Activated naive CD4-positive, alpha-beta T cell treated with anti-CD3 and anti-CD28 coated beads for 36 hours (primary cell): ENCODE measurements at places on chromosomes 13 and 19.

- no peaks in the 10 kb centered on the region for H3K27me3 ChIP-seq
- H3K27ac ChIP-seq: peak overlapping the region; percentile 98
- H3K36me3 ChIP-seq: peaks cover 15% of the 10 kb centered on the region
- DNase-seq: no peak
- peaks cover 35% of the 10 kb centered on the region for H3K4me1 ChIP-seq
Observed at GRCh38 chr13:19634256-19634740, 839 bp downstream of the MPHOSPH8 start.

DNA sequence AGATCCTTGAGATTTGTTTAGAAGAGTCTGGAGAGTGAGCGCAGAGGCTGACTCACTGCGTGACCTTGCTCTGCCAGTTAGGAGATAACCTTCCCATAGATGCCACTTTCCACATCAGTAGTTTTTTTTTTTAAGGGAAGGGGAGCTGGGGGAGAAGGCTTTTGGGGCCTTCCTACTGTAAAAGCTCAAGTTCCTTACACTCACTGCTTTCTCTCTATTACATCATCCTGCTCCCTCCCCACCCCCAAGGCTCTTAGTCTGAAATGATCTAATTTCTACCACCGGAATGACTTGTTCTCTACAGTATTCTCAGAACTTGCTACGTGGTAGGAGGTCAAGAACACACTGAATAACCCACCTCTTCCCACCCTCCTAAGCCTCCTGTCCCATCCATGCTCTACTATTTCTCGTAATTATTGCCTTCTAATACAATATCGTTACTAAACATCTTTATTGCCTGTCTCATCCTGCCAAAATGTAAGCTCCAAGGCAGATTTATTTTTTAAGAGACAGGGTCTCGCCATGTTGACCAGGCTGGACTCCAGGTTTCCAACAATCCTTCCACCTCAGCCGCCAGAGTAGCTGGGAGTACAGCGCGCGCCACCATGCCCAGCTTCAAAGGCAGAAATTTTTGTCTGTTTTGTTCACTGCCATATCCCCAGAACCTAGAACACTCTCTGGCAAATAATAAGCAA, 1.2 kb downstream of the LONP1 start:
- H3K36me3 ChIP-seq: peaks cover 33% of the 10 kb centered on the region
- no peaks in the 10 kb centered on the region for H3K27me3 ChIP-seq
- peak; percentile 87 for DNase-seq
- peaks cover 33% of the 10 kb centered on the region for H3K4me1 ChIP-seq
- H3K27ac ChIP-seq: peak overlapping the region; percentile 98

DNA sequence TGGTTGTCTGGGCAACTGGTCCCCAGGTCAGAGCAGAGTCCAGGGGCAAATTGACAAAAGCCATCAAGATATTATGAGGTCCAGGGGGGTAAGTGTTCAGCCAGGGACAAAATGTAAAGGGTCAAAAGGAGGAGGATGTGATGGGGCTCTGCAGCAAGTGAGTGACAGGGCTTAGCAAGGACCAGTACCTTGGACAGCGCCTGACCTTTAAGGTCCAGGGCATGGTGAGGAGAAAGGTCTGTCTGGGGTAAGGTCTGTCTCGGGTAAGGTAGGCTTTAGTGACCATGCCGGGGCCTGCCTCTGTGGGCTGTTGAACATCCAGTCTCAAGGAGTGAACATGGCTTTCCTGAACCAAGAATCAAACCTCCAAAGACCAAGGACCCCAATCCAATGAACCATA, 6.3 kb upstream of the ZNF358 start:
- peak; percentile 41 for DNase-seq
- no peaks in the 10 kb centered on the region for H3K36me3 ChIP-seq
- peaks cover 14% of the 10 kb centered on the region for H3K27me3 ChIP-seq
- H3K4me1 ChIP-seq: peaks cover 14% of the 10 kb centered on the region
- no peak overlapping the region for H3K27ac ChIP-seq
- H3K4me3 ChIP-seq: no peak overlapping the region

DNA sequence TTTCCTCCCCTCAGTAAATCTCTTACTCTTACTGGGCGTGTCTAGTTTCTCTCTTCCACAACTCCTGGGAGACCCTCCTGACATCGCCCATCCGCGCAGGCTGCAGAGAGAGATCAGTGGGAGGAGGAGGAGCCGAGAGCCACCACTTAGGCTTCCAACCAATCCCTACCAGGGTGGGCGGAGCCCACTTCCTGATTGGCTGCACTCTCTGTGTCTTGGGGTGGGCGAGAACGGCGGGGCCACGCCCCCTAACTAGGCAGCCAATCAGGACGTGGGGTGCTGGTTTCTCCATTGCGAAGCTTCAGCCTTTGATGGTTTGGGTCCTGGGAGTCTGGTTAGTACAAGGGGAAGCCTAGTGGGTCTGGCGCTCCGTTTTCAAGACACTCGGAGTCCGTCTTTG, at the start of gene PMIS2:
PMIS2 (plus strand) TSS at position 326 of the 400 bp plus-strand sequence. CDS start 87 bp downstream, outside the sequence.
- no peak within 1 kb of the TSS for H3K27ac ChIP-seq
- no peak within 1 kb of the TSS for H3K4me3 ChIP-seq
- peaks cover 5% of the 10 kb centered on the region for H3K27me3 ChIP-seq
- DNase-seq: no peak

GRCh38 chr13:102289606-102290005, 112.2 kb downstream of the FGF14 start:
- H3K36me3 ChIP-seq: no peaks in the 10 kb centered on the region
- no peaks in the 10 kb centered on the region for H3K4me1 ChIP-seq
- no peak for DNase-seq
- H3K27ac ChIP-seq: no peak overlapping the region
- H3K4me3 ChIP-seq: no peak overlapping the region
